ENCODE measurements at places on chromosomes 3 and 15. TPM values are rescaled to one million over a fixed set of nuclear protein-coding genes. Genes with fewer than 3 reads are reported as not detected.

Gene PEX11A
- polyA plus RNA-seq, result 5.3 TPM

Gene LINGO1
- polyA plus RNA-seq, result not detected

GRCh38 chr3:59769127-59769750 lies 719.4 kb upstream of the CFAP20DC start:
- DNase-seq, result no peak
- H3K4me3 ChIP-seq, result no peak overlapping the region
- H3K4me1 ChIP-seq, result peaks cover 32% of the 10 kb centered on the region
- H3K36me3 ChIP-seq, result peaks cover 6% of the 10 kb centered on the region

DNA sequence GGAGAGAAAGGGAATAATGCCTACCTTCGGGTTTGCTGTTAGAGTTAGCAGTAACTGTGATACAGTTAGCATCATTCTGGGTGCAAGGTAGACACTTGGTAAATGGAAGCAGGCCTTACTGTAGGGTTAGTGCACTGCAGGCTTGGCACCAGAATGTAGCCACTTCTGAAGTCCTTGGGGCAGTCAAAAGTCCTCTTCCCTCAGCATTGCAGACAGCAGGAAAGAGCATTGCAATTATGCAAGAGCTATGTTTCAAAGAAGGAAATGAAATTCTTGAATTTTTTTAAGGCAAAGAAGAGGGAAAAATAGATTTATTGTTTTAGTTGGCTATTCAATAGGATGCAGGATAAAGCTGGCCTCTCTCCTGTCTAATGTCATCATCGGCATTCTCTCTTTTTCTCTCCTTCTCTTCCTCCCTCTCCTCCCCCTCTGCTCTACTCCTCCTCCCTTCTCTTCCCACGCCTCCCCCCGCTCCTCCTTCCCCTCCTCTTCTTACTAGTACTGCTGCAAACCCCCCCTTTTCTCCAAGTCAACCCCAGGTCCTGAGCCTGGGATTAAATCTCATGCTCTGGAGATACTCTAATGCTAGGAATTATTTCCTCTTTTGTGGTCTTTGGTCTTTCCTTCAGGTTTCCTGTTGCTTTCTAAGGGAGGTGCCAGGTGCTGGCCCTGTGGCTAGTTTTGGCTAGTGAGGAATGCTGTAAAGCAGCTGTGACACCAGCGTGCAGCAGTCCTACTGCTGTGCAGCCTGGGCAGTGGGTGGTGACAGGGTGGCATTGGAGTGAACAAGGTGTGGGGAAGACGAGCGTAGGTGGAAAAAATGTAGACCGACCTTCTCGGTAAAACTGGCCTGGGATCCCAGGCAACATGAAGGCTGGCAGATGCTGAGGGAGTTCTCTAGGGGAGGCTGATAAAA lies 21.7 kb downstream of the EEFSEC start:
- H3K4me1 ChIP-seq, result peaks cover 21% of the 10 kb centered on the region
- peak overlapping the region; percentile 73 for H3K27ac ChIP-seq
- peak overlapping the region; percentile 8 for H3K4me3 ChIP-seq
- H3K27me3 ChIP-seq, result no peaks in the 10 kb centered on the region
- no peaks in the 10 kb centered on the region for H3K36me3 ChIP-seq
- DNase-seq, result no peak

Measured in immature natural killer cell (primary cell).